Islet precursor cell (in vitro differentiated cells): ENCODE measurements at places on chromosomes 6 and 20.
A peak's percentile ranks its signal among the peaks of the same experiment; 100 is the strongest.

DNA sequence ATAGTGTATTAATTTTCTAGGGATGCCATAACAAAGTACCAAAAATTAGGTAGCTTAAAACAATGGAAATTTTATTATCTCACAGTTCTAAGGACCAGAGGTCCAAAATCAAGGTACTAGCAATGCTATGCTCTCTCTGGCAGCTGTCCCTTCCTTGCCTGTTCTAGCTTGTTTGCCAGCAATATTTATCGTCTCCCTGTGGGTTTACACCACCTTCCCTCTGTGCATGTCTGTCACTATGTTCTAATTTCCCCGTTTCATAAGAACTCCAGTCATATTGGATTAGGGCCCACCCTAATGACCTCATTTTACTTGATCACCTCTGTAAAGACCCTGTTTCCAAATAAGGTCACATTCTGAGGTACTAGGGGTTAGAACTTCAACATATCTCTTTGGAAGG is 217.2 kb downstream of the IBTK start:
- no peak for DNase-seq

- DNase-seq, result no peak
These were observed 155.5 kb downstream of the LINC00237 start for GRCh38 chr20:20950620-20951019.

DNA sequence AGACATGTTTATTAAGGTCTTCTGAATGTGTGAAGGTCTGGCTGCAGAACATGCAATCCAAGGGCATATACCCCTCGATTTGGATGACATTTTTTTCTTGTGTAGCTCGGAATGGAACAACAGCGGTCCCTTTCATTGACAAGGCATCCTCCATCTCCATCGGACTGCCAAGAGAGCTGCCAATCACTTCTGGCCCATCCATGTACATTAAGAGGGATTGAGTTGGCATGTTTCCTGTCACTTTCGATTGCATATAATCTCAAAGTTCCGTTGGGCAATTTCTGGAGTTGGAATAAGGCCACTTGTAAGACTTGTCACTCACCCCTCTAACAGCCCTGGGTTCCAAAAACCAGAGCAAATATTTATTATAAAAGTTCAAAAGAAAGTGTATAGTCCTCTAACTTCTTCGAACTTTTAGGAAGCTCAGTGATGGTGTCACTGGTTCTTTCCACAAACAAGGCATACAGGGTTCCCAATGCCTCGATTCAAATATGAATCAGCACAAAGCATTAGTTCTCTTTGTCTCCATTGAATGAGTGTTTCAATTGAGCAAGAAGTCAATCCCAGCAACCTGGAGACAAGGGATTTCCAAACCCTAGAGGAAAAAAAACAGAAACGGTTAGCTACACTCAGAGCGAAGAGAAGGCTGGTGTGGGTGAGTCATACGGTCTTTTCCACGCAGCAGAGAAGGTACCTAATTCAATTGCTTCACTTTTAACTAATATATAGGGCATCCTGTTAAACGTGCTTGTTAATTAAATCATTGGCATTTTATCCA is 10.9 kb downstream of the ZNF217 start:
- no peak for DNase-seq

GRCh38 chr6:97019315-97019714 is 94.8 kb downstream of the KLHL32 start:
- DNase-seq, result no peak

GRCh38 chr6:12572896-12573827 is 143.4 kb upstream of the PHACTR1 start:
- DNase-seq, result peak; percentile 79

- no peak for DNase-seq
These were observed 56.7 kb upstream of the IRAK1BP1 start for GRCh38 chr6:78810698-78811097.

DNA sequence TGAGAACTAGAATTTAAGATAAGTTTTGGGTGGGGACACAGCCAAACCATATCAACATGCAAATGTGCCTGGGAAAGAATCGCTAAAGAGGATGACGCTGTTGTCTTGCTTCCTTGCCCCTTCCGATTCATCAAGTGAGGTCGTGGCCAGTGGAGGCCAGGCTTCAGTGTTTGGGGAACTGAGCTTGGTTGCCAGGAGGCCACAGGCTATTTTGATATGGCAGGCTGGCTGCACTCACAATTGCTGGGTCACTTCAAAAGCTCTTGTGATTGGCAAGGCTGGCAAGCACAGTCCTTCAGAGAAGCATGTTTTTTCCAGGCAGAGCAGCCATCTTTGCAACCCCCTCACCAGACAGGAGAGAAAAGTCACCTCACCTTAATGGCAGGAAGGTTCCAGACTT is 45.8 kb downstream of the SAMD5 start:
- DNase-seq, result no peak

- DNase-seq, result no peak
These were observed 228.3 kb upstream of the ECI2 start for GRCh38 chr6:4363656-4364055.
